Stimulated activated CD4-positive, alpha-beta T cell treated with anti-CD3 and anti-CD28 coated beads, Interleukin-4, amount 100 ng/mL, for 4 hours (primary cell): ENCODE measurements at places on chromosomes 13 and 19.
A peak's percentile ranks its signal among the peaks of the same experiment; 100 is the strongest.

DNA sequence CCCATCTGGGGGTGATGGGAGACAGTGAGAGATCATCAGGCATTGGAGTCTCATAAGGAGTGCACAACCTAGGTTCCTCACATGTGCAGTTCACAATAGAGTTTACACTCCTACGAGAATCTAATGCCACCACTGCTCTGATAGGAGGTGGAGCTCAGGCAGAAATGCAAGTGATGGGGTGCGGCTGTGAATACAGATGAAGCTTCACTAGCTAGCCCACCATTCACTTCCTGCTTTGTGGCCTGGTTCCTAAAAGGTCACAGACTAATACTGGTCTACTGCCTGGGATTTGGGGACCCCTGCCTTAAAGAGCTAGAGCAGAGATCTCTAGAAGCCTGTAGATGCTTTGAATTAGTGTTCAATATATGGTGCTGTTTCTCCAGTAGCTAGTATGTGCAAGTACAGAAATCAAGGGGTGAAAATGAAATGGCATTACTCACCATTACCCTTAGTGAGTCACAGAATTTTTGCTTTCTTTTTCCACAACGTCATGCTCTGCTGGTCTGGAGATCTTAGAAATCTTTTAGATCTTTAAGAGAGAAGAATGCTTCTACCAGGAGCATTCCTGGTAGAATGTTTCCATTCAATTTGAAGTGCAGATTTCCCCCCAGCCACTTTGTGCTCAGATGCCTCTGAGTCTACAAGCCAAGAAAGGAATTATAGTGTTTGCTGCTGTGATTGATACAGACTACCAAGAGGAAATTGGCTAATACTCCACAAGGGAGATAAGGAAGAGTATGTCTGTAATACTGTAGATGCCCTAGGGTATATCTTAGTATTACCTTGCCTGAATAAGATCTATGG lies 2301.2 kb downstream of the PCDH9 start:
- DNase-seq: no peak

- DNase-seq: no peak
Measured at GRCh38 chr13:76830805-76831204, 55.4 kb downstream of the KCTD12 start.

GRCh38 chr13:94811753-94812152 lies 99.4 kb upstream of the SOX21 start:
- DNase-seq: no peak

- no peak for DNase-seq
Measured at GRCh38 chr19:18273561-18274218, 562 bp downstream of the IQCN start.

DNA sequence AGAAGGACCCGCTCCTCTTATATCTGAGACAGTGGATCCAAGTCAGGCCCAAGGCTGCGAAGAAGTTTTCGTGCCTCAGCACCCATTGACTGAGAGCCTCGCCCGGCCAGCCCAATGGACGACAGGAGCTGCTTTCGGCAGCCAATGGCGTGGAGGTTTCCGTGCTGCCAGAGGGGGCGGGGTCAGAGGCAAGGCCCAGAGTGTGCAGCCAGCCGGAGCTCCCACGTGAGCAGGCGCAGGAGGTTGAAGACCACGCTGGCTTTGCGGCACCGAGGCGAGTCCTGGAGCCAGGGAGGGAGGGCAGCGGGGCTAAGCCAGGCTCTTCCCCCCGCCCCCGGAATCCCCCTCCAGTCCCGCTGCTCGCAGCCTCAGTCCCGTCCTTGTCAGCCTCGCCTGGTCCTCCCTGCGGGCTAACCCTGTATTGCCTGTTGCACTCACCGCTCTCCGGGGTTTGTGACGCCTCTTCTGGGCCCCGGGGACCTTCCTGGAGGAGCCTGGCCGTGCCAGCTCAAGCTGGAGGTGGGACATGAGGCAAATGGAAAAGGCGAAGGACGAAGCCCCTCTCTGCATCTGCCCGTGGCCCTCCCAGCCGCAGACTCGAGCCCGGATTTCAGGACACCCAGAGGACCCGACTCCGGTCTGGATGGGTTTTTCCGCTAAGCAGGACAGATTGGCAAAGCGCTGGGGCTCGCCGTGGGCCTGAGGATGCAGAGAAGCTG lies 1.5 kb downstream of the IFNL4 start:
- DNase-seq: peak; percentile 43

GRCh38 chr13:27124571-27124970 lies 47.0 kb downstream of the USP12 start:
- no peak for DNase-seq

- DNase-seq: no peak
Measured at GRCh38 chr13:91313581-91313980, 33.9 kb upstream of the MIR17HG start.

GRCh38 chr19:16892436-16892835 lies 3.6 kb downstream of the F2RL3 start:
- no peak for DNase-seq

- no peak for DNase-seq
Measured at GRCh38 chr19:55720801-55721200, 17.4 kb downstream of the NLRP9 start.

DNA sequence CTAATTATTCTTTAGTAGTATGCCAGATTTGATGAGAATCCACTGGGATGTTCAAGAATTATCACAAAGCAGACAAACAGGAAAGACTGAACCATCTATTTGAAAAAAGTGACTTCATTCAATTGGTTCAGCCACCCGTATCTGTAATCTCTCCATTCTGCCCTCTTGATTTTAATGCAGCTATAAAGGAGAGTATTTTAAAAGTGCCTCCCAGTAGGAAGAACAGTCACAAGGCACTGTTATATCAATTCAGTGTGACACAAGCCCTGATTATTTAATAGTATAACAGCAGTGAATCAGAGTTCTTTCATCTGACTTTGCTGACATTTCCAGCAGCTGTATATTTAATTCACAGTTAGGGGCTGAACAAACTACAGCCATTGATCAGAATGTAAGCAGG lies 77.3 kb upstream of the SLAIN1 start:
- DNase-seq: no peak

DNA sequence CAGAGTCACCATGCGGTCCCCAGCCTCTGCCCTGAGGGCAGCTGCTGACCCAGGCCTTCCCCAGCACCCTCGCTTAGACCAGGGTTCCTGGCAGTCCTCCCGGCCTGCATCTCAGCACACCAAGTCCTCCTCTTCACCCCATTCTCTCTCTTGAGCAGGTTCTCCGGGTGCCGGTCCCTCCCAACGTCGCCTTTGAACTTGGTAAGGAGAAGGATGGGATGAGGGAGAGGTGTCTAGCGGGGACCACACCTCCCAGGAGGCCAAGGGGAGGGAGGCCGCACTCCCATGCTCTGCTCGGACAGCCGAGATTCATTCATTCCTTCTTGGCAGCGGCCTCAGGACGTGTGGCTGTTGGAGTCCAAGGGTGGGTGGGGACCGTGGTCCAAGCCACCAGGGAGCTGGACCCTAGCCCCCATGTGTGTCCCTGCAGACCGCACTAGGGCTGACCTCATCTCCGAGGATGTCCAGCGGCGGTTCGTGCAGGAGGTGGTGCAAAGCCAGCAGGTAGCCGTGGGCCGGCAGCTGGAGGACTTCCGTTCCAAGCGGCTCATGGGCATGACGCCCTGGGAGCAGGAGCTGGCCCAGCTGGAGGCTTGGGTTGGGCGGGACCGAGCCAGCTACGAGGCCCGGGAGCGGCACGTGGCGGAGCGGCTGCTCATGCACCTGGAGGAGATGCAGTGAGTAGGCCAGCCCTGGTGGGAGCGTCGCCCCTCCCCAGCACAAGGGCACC lies 9.4 kb downstream of the ARHGEF1 start:
- DNase-seq: no peak

DNA sequence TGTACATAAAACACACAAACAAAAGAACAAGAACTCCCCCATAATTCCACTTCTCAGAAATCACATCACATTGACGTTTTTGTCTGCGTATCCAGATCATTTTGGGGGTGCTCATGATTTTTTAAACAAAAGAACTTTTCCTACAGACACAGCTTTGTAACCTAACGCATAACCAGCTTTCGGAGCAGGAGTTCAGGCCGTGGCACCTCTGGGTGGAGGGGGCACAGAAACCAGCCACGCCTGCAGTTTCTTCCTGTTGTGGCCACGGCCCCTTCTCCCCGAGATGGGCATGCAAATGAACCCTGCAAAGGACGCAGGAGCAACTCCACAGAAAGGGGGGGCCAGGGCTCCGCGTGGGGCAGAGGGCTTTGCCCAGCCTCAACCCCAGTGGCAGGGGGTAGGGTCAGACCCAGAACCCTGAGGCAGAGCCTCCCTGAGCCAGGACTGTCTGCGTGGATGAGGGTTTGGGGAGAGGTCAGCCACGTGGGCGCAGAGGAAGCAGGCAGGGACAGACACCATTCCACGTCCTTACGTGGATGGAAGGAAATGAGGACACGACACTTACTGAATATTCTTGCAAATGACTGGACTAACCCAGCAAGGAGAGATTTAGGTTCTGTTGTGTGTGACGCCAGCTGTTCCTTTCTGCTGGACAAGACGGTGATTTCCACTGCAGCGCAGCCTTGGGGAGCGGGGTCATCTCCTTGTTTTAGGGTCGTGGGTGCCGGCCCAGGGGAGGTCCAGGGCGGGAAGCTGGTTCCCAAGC lies 64.4 kb downstream of the RASA3 start:
- DNase-seq: peak; percentile 19

- DNase-seq: no peak
Measured at GRCh38 chr19:41599175-41599966, 23.4 kb downstream of the CEACAM21 start.

DNA sequence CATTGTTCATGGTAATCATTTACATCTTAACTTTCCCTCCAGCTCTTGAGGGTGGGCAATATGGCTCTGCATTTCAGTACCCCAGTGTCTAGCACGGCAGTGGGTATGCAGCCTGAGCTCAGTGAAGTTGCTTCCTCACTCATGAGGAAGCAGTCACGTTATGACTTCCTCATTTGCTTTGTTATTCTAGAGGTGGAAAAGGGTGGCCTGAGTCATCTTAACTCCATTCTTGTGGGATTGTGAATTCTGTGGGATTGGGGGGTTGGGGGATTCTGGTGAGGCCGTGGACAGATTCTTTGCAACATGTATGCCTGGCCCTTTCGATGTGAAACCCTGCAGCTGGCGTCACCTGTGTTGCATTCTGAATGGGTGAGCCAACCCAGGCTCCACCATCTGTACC lies 406.7 kb upstream of the ZNF507 start:
- DNase-seq: no peak

DNA sequence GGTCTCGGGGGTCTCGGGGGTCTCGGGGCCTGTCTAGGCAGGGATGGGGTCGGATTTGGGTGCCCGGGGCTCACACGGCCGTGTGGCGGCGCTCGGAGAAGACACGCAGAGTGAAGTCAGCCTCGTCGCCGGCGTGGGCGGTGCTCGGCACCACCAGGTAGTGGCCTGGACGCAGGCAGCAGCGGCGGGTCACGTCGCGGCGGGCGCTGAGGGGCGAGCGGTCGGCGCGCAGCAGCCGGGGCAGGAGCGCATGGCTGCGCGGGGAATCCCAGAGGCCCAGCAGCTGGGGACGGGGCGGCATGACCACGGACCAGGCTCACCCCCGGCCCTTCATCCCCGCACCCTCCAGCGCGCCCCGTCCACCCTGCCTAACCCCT lies 8.2 kb downstream of the CAPN12 start:
- peak; percentile 58 for DNase-seq

DNA sequence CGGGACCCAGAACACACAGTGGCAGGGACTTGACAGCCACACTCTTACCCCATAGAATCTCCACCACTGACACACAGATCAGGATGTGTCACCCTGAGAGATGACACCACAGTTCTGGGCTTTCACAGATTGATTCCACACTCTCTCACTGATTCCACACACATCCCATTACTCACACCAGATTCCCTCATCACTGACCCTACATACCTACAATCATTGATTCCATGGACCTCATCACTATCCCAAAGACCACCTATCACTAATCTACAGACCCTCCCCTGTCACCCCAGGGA lies 57.6 kb upstream of the ZNF527 start:
- no peak for DNase-seq

DNA sequence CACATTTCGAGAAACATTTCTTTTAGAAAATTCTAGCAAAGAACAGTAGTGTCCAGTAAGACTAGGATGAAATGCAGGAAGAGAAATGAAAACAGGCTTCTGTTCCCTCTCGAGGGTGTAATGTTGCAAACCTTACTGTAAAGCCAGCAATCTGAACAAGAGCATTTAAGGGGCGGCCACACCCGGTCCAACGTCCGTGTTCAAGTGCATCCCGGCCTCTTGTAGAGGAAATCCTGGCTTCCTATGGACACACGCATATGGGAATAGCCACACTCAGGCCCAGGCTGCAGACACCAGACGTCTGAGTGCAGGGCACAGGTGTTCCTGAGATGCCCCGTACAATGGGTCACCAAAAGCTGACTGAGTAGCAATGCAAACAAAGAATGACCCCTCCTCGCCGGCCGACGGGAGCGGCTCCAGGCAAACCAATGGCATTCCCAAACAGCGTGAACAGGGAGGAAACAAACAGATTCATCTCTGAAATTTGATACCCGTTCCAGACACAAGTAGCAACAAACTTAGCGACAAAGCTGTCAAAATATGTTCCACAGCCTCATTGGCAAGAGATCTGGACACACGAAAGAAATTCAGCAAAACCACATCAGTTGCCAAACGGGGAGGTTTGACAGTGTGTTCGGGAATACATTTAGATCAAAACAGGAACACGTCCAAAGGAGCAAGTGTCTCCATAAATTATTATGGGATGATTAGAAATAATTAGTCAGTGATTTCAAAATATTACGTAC lies 278.6 kb upstream of the TSHZ3 start:
- DNase-seq: no peak

DNA sequence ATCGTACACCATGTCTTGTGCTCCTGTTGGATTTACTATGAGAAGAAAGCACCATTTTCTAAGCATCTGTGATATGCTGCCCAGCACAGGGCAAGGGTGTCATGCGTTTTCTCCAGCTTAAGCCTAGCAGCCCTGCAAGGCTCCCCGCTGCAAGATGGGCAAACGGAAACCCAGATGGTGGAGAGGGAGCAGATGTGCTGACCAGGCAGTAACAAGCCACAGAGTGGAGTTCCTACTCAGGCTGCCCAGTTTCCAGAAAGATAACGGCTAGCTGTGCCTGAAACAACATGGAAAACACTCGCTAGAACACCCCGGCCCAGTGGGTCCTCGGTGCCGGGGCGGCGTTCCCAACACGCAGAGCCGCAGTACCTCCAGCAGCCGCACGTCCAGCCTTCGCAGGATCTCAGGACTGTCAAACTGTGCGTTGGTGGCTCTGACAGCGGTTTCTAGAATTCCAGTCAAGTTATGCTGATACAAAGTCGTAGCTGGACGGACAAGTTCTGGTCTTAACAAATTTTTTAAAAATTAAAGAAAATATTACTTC lies 68.4 kb downstream of the TUBGCP3 start:
- DNase-seq: no peak

DNA sequence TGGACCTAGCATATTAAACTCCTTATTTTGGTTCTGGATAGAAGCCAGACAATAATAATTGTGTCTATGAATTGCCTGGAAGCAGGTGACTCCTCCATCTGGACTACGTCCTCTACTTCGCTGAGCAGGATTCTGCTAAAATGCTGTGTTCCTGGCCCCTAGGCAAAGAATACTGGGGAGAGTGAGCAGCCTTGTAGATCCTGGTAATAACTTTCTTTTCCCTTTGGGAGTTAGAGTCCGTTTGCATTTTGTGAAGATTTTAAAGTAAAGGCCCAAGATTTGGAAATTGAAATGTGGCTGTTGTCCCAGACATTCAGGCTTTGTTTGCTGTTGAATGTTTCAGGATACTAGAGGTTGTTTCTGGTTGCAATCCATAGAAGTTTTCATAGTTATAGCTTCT lies 511.9 kb upstream of the KLF12 start:
- DNase-seq: no peak
